ENCODE measurements at places on chromosomes 4 and X. TPM values are rescaled to one million over a fixed set of nuclear protein-coding genes. Genes with fewer than 3 reads are reported as not detected.

Gene SFRP2
- total RNA-seq, result not detected

Gene HPRT1
- total RNA-seq, result 11.3 TPM

Gene FAM3A
- 32.1 TPM for total RNA-seq

Gene PAGE5
- not detected for total RNA-seq

Gene TEX13C
- not detected for total RNA-seq
